ENCODE measurements at places on chromosomes 2 and 18.

DNA sequence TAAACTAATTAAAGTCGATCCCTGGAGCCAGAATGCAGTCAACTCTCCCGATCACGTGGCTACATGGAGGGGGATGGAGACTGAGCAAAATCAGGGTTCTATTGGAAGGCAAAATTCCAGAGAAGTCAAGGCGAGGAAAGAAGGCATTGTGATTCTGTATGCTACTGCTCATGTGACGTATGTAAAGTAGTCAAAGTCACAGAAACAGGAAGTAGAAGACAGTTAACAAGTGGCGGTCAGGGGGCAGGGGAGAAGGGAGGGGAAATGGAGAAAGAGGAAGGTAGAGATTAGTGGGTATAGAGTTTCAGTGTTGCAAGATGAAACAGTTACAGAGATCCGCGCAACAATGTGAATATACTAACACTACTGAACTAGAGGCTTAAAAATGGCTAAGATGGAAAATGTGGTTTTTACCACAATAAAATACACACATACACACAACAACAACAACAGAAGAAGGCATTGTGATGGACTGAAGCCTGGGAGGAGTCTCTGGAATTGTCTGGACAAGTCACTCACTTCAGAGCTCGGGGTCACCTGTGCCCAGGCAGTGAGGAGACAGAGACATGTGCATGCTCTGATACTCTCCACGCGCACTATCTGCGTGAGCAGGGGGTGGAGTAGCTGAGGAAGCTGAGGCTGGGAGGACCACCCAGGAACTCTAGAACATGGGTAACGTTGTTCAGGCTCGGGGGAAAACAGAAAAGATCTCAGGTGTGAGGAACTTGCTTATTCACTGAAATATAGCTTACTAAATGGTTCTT, 89.9 kb upstream of the CDCA7 start:
- DNase-seq = no peak

- DNase-seq = peak; percentile 91
These were observed at the start of gene ARL6IP6 for GRCh38 chr2:152718076-152718908. ARL6IP6 (plus strand) TSS chr2:152718620; CDS start chr2:152718625, 5 bp downstream.

DNA sequence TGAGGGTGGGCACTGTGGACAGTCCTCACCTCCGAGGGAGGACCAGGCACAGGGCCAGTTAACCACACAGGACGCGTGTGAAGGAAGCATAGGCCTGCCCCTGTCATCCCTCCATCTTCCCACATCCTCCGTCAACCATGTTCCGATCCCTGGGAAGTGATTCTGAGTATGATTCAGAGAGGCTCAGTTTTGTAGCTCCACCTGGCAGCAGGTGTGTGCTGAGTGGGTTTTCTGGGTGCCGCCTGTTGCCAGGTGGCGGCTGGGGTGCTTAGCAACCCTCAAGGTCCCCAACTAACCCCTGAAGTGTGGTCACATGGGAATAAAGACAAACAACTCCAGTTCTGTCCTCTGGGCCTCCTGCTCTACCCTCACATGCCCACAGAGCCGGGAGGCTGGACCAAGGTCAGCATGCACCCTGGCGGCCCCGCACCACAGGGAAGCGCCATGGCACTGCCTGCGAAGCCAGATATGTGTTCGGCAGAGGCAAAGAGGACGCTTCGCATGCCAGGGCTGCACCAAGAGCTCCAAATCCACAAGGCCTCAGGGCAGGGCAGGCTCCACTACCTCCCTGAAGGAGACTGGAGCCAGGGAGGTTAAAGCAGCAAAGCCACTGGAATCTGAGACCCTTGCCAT, 60.0 kb downstream of the ADCY3 start:
- no peak for DNase-seq

- DNase-seq = no peak
These were observed 52.4 kb upstream of the TEX51 start for GRCh38 chr2:126846241-126846640.
